Activated T-cell treated with anti-CD3 and anti-CD28 coated beads, Interleukin-2, amount 50 U/mL, for 1 hour (primary cell): ENCODE measurements at places on chromosomes 2 and 18.

DNA sequence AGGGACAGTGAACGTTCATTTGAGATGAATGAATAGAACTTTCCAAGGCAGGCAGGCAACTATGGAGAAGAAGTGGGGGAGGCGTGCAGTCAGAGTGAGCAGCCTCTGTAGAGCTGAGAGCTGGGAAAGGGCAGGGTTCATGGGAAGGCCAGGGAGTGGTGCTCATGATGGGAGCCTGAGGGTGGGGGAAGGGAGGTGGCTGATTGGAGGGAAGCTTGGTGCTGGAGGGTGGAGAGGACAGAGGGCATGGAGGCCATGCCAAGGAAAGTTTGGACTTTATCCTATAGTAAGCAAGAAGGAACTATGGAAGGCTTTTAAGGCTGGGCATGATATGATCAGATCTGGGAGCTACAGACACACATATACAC lies 47.6 kb upstream of the LGALSL start:
- no peak for DNase-seq

GRCh38 chr18:13435586-13436333 lies 217.2 kb downstream of the LDLRAD4 start:
- peak; percentile 21 for DNase-seq

DNA sequence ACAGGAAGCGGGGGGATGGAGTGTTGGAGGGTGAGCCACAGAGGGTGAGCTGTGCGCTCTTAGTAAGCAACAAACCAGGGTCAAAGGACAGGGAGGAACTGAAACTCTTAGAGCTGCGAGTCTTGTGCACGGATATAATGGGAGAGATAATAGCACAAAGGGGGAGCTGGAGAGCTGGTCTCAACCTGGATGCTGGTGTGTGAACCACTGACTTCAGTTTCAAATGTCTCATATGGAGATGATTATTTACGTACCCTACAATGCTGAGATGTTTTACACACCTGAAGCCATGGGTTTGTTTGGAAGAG lies 35.9 kb downstream of the PTGR3 start:
- DNase-seq = no peak

DNA sequence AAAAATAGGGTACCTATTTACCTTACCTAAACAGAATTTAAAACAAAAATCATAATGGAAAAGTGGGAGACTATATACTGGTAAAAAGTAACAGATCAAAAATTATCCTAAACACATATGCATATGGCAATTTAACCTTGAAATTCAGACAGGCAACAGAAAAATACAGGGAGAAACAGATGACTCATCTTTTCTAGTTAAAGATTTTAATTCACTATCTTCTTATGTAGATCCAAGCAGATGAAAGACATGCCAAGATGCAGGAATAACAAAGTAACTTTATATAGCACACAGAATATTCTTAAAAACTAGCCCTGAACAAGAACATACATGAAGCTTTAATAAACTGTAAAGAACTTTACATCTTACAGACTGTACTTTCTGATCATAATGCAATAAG lies 30.9 kb downstream of the PRPF40A start:
- no peak for DNase-seq

GRCh38 chr18:21123290-21123926 lies 11.8 kb upstream of the ROCK1 start:
- no peak for DNase-seq

GRCh38 chr2:131413148-131413747 lies 49.3 kb upstream of the RAB6D start:
- no peak for DNase-seq

DNA sequence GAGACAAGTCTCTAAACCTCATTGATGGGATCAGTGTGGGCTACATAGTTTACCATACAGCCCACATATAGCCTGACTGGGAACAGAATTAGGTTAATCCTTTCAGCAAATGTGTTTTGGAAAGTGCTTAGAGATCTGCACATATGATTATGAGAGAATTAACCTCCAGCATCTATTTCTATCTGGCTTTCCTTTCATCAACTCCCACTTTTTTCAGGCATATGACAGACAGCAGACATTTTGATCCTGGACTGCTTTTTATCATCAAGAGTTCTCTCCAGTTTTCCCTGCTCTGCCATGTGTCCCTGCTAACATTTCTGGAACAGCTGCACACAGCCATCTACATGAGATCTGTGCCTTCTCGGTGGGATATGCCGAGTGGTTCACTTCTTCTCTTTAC lies 139.5 kb upstream of the LRP1B start:
- DNase-seq = no peak

GRCh38 chr2:55556809-55557208 lies 37.3 kb downstream of the CFAP36 start:
- no peak for DNase-seq

DNA sequence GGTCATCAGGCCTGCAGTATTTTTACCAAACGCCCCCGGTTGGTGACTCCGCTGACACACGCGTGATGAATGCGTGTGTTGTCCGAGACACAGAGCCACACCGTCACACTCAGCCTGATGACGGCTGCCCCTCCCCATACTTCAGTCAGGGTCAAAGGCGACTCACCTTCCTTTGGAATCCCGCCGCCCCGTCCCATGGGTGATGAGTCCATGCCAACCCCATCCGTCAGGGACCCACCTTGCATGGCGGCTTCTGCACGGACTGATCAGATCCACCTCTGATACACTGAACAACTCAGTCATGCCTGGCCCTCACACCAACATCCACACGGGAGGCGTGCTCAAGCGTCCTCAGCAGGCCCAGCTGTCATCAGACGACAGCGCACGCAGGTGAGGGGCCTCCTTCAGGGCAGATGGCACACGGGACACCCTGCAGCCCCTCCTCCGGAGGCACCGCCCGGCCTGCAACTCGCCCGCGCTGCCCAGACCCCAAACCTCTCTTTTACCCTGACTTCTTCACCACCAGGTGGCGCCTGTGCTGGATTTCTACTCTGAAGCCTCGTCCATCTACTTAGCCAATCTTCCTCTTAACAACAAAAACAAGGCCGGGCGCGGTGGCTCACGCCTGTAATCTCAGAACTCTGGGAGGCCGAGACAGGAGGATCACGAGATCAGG lies 89.2 kb downstream of the ZNF516 start:
- peak; percentile 63 for DNase-seq

- DNase-seq = no peak
Measured at GRCh38 chr2:31467426-31467825, 52.9 kb upstream of the XDH start.

- no peak for DNase-seq
Measured at GRCh38 chr2:171626949-171627348, 60.3 kb upstream of the DYNC1I2 start.

DNA sequence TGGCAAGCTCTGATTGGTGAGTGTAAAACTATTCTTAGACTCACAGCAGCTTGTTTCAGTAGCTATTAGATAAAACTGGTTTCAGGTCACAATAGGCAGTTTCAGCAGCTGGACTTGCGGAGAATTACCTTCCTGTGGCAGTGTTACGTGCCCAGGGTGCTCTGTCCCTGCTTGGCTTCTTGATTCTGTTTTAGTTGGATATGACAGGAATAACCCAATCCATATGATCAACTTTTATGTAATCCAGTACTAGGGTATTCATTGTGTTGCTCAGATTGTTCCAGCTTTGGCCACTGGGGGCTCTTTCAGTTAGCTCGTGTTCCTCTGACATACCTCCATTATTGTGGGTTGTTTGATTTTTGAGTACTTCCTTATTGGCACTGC lies 43.1 kb downstream of the INPP4A start:
- DNase-seq = peak; percentile 51

GRCh38 chr2:225381609-225382008 lies 17.9 kb upstream of the NYAP2 start:
- no peak for DNase-seq

- no peak for DNase-seq
Measured at GRCh38 chr18:22174341-22175145, 5.2 kb downstream of the GATA6 start.

- no peak for DNase-seq
Measured at GRCh38 chr2:238525990-238526389, 99.3 kb downstream of the ASB1 start.

GRCh38 chr2:235170536-235171521 lies 219.0 kb downstream of the SH3BP4 start:
- DNase-seq = no peak

GRCh38 chr2:84748341-84748740 lies 132.5 kb downstream of the TRABD2A start:
- no peak for DNase-seq

DNA sequence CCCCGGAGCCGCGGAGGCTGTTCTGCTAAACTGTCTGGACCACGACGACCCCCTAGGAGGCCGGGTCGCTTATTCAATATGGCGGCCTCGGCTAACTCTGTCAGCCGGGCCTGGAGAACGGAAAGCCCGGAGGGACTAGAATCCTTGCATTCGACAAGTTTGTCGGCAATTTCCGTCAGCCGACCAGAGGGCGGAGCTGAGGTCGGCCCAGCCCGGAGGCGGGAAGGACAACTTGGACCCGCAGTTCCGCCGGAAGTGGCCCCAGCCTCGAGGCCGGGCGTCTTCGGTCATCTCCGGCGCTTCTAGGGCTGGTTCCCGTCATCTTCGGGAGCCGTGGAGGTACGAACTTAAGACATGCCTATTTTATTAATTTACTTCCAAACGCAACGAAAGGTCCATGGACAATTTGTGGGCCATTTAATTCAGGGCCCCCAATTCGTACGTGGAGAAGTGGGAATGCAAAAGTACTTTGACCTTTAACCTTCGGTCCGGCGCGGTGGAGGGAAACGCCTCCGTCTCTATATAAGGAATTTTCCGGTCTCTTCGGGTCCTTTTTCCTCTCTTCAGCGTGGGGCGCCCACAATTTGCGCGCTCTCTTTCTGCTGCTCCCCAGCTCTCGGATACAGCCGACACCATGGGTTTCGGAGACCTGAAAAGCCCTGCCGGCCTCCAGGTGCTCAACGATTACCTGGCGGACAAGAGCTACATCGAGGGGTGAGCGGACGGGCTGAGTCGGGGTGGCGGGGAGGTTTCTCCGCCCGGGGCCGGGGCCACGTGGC lies at the start of the genes EEF1B2 and NDUFS1:
TSS of gene EEF1B2 (plus strand) at position 550 of the 779 bp plus-strand sequence. CDS start at position 635, 85 bp downstream.
TSS of gene NDUFS1 (minus strand) at position 99 of the 779 bp plus-strand sequence. CDS start 5,766 bp downstream, outside the sequence.
- peak; percentile 96 for DNase-seq

- no peak for DNase-seq
Measured at GRCh38 chr2:219158586-219158985, 2.0 kb downstream of the NHEJ1 start.

DNA sequence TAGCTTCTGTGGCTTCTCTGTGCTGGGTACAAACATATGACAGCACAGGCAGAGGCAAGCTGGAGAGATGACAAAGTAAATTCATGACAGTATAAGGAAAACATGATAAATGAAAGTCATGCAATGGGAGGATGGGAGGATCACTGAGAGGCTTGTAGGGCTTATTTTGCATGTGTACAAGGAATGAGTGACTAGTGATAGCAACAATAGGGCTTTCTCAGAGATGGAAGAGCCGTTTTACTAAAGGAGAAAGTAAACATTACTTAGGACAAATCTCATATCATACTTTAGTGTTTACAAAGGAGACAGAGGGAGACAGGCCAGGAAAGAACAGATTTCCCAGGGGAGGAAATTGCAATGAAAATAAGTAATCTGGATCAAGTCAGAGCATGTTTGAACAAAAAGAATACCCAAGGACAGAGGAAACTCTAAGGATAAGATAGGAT lies 82.5 kb upstream of the RBMS1 start:
- DNase-seq = no peak

GRCh38 chr2:98295721-98296414 lies 50.4 kb upstream of the CNGA3 start:
- no peak for DNase-seq

DNA sequence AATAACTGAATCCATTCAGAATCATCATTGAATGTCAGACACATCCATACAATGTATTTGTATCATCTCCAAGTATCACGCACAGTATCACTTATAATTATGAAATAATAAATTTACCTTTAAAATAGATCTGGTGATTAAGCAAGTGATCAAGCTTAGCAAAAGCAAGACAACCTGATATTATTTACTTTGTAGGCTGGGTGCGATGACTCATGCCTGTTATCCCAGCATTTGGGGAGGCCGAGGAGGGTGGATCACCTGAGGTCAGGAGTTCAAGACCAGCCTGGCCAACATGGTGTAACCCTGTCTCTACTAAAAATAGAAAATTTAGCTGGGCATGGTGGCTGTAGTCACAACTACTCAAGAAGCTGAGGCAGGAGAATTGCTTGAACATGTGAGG lies 421.0 kb upstream of the NETO1 start:
- DNase-seq = no peak

DNA sequence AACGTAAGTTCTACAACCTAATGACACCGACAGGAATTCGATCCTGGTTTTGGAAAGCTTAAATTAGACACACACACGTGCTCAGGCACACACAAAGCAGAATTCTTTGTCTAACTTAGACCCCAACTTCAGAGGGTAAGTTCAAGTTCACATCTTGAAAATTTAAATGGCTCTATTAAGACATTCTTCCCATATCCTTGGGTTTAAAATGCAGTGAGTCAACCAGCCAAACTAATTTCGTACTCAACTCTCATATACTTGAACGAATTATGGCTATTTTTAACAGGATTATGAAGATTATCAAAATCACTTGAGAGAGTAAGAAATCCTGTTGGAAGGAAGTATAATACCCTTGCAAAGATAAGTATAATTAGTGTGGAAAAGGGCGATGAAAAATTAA lies 53.2 kb upstream of the ARL4C start:
- no peak for DNase-seq

DNA sequence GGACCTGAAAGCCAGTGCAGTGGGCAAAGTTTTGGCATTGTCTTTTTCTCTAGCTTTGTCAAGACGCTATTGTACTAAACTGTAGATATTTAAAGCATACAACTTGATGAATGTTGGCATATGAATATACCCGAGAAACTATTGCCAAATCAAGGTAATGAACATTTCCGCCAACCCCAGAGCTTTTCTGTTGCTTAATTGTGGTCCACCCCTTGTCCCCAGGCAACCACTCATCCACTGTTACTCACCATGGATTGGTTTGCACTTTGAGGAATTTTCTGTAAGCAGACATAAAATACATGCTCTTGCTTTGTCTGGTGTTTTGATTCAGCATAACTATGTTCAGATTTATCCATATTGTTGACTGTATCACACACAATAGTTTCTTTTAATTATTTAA lies 688.4 kb downstream of the ADCYAP1 start:
- no peak for DNase-seq

DNA sequence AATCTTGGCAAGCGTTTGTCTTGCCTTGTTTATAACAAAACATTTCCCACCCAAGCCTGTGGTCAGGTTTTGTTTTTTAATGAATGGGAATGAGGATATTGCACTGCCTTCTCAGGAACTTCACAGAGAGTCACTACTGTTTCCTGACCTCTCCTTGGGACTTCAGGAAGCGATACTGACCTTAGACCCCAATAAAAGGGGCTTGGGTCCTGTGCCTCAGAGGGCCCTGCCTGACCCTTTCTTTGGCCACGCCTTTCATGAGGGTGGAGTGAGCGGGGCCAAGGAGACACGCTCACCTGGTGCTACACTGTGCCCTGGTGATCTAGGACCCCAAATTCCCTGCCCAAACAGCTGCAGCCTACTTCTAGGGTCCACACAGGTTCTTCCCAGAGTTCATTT lies 92.8 kb upstream of the TGFA start:
- no peak for DNase-seq

DNA sequence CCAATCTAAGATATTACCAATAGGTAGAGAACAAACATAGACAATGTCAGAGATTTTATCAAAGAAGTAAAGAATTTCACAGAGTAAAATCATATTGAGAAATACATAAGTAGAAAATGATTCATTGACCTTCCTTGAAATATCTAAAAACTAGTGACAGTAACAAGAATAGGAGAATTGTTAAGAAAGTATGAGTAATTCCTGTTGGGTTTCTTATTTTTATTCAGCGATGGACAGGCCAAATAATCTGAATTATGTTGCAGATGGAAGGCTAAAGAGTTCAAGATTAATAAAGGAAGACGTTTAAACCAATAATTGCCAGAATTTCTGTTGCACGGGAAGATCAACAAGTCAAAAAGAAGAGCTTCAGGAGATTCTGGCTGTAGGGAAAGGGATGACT lies 163.4 kb upstream of the RASGRP3 start:
- no peak for DNase-seq
